ENCODE measurements at places on chromosomes 7 and 10.

- peak; percentile 1 for DNase-seq
These were observed 64.8 kb upstream of the IGFBP3 start for GRCh38 chr7:45985902-45986301.

DNA sequence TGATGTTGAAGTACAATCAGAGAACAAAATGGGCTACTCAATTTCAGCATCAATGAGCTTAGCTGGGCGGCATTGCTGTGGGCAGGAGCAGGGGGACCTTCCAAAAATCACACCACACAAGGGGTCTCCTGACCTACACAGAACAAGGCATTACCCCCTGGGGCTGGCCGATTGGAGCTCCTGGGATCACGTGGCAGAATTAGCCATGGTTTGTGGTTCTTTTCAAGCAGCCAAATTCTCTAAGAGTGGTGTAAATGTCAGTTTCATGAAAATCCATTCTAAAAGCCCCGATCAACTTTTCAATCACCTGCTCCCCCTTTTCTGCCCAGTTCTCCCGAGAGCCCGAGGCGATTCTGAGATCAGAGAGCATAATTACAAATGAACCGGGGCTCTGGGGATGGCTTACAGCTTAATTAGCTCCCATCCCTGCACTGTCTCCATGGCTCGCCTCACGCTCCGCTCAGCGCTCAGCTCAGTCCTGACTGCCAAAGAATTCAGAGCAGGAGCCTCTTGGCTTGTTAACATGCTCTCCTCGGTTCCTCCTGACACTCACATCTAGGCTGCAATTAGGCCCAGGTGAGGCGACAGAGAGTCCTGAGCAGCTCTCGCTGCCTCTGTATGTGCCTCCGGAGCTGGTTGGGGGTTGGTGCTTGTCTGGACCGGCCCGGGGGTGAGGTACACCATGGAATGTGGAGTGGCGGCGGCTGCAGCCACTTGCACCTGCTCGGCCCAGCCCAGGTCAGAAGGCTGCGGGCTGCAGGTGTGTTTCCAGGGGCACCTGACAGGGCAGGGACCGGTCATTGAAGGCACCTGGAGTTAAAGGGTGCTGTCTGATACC, 111.8 kb downstream of the WDR11 start:
- DNase-seq = no peak

DNA sequence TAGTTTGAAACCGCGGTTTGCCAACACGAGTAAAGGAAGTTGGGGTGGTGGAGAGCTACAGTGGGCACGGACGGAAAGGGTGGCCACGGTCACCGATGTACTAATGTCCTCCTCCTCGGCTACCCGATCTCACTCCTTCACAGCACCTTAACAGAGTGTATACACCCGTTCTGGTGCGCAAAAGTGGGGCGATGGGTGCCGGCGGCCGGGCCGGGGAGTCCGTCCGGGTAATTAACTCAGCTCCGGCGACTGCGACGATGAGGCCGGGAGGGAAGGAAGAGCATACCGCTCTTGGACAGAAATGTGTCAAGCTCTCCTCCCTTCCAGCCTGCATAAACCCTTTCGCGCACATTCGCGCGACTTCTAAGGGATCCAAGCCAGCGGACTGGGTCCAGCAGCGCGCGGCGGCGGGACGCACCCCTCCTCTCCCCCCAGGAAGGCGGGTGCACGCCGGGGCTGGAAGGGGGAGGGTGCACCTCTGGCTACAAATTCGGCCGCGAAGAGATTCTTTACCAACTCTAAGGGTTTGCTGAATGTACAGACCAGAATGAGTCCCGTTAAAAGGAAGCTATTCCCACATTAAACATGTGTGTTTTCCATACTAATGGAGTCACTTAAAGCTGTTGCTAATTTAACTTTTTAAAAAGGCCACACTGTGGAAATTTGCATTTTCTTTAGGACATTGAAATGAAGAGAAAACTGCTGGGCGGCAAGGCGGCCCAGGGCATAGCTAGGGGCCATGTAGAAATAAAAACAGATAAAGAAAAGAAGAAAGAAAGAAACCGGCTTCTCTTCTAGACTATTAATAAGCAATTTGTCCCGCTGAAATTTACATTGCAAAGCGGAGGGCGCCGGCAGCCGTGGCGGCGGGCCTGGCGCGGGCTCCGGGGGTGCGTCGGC, 6.6 kb upstream of the EBF3 start:
- DNase-seq = no peak

GRCh38 chr7:137572056-137572784, 228.7 kb upstream of the PTN start:
- no peak for DNase-seq

GRCh38 chr10:92490387-92490786, 83.5 kb downstream of the IDE start:
- DNase-seq = no peak

- peak; percentile 48 for DNase-seq
These were observed 9.3 kb upstream of the IL2RA start for GRCh38 chr10:6071181-6072175.

- DNase-seq = no peak
These were observed 504.2 kb upstream of the MBL2 start for GRCh38 chr10:53276797-53277196.

GRCh38 chr10:72171175-72171630, 44.6 kb upstream of the ANAPC16 start:
- DNase-seq = peak; percentile 45

DNA sequence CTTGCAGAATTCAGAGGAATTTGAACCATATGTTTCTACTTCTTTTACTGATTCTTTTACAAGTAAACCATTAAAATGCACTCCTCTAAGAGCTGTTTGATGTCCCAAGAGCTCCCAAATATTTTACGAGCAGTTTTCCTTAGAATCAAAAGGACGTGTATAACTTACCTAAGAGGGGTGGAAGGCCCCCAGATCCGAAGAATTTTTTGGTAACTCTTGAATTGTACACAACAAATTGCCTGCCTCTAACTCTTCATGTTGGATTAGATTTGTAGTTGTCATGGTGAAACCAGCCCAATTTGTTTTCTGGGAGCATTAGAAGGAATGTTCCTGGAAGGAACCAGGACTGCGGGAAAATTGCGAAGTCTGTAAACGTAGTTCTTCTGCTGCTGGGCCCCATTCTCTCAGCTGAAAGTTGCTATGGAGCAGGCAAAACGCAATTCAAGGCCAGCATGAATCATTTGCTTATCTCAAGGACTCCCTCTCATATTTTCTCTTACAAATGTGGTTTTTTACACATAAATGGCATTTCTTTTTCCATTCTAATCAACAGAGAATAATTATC, 124.8 kb upstream of the TMEM72 start:
- DNase-seq = no peak

DNA sequence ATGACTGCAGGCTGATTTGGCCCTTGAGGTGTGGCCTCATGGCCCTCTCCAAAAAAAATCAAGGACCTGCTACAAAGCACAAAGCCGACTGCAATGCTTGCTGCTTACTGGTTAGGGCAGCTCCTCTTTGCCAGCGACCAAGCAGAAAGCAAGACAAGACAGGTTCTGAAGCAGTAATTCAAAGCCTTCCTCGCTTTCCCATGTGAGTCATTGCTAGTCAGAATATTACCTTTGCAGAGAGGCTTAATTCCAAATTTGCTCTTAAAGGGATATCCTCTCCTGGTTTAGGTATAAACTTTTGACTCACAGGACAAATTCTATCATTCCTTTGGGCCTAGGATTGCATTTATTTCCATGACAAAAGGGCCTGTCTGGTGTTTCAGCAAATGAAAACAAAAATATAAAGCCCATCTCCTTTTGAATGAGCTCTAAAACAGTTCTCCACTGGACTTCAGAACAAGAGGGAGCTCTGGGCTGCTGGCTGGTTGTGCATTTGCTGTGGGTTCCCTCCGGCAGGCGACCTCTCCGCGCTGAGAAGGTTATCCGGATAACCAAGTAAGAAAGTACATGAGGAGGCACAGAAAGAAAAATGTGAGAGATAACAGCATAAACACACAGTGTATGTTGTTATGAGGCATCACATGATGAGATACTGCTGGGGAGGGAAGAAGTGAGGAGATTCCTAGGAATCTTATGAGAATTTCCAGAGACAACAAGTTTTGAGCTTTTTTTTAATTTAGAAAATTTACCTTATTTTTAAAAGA, 90.8 kb downstream of the EGFR start:
- no peak for DNase-seq

DNA sequence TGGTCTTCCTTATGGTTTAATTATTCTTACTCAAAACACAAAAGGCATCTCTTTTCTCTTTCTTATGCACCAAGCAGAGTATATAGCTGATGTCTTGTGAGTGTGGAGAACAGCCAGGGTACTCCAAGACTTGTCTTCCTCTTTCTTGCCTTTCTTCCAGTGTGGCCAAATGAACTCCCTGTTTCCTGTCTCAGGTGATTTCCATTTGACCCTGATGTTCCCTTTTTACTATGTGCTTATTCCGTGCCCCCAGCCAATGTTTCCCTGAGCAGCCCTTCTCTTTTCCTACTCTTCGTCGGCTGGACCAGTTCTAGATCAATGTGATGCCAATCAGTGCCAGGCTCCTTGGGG, 12.6 kb downstream of the OR9A4 start:
- DNase-seq = peak; percentile 59

DNA sequence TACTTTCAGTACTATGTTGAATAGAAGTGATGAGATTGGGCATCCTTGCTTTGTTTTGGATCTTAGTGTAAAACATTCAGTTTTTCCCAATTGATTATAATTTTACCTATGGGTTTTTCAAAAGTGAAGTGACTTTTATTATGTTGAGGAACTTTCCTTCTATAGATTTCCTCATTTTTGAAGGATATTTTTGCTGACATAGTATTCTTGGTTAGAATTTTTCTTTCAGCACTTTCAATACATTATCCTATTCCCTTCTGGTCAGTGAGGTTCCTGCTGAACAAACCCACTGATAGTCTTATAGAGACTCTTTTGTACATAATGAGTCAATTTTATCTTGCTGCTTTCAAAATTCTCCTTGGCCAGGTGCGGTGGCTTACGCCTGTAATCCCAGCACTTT, 297.2 kb downstream of the SUGCT start:
- DNase-seq = no peak

DNA sequence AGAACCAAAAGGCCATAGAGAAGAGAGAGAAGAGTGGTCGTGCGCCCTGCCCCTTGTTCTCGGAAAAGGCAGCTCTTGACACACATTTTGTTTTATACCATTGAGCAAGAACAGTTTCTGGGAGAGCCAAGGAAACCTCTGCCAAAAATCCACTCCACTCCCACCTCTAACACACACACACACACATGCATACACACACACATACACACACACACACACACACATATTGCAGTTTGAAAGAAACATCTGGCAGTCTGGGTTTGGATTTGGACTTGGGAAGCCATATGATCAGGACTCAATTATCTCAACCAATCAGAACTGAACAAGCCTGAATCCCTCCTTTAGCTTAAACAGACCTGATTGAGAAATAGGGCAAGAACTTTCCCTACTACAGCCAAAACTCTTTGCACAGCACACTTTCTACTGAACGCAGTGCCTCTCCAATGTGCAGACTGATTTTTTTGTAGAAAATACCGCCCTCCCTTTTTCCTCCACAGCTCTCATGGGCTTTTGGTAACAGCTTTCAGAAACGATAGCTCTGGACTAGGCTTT, 484.0 kb upstream of the ZWINT start:
- no peak for DNase-seq

- DNase-seq = no peak
These were observed 67.7 kb downstream of the COL13A1 start for GRCh38 chr10:69869291-69869961.

GRCh38 chr10:30227481-30227880, 121.6 kb downstream of the MTPAP start:
- DNase-seq = no peak

DNA sequence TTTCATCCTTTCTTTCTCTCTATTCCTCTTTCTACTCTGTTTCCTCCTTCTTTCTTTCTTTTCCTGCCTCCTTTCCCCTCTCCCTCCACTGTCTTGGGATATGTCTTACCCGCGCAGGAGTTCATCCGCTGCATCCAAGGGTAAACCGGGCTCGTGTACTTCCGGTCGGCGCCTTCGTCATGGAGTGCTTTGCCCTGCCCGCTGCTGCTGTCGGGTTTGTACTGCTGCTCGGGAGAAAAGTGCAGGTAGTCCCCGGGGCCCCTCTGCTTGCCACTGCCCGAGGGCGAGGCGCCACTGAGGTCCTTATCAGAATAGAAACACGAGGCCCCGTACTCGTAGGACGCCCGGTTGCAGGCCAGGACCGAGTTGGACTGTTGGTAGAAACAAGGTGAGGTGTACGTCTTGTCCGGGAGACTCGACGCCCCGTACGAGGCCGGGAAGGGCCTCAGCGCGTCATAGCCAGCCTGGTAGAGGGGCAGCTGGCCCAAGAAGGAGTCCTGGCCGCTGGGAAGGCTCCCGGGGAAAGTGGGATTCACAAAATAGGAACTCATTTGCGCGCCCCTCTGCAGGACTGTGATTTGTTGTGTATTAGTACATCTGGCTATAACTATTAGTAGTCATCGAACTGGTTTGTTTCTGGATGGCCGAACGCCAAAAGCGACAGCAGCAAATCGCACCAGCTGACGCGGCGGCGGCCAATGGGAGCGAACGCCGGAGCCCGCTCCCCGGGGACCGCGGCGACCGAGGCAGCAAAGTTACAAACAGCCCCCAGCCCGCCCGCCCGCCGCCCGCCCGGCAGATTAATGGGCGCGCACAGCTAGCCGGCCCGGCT, at the start of gene HOXA6:
Gene HOXA6 (minus strand): TSS at position 576 of the 832 bp plus-strand sequence. CDS start 25 bp downstream, at position 551.
- DNase-seq = no peak

DNA sequence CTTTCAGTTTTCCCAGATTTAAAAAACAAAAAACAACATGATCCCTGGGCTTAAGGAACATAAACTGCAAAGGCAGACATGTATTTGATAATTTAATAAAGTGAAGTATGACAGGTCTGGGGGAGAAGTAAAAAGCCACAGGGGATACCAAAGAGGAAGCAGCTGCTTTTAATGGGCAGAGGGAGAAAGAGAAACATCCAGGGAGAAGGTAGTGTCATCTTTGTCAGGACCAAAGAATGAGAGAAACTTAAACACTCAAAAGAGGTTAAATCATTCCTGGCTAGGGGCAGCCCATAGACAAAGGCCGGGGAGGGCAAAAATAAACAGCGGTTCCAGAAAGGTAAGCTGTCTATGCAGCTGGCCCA, 94.5 kb downstream of the GRB10 start:
- peak; percentile 42 for DNase-seq

DNA sequence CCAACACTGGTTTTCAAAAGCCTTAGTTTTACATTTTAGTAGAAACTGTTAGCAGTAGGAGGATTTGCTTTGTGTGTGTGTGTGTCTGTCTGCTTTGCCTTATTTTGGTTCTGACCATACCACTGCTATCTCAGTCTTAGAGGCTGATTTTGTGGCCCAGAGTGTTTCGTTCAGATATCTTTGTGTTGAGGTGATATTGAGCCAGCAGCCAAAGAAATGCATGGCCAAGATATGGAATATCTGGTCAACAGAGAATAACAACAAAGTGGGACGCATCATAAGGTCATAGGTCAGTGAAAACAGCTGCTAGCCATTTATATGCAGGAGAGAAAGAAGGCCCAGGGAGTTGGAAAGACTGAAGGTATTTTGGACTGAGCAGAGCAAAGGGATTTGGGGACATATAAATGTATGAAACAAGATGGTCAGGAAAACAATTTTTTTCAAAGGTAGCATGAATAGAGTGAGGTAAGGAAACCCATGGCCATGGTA, 47.7 kb downstream of the KIAA1217 start:
- DNase-seq = no peak

- DNase-seq = no peak
These were observed 220.9 kb upstream of the MKLN1 start for GRCh38 chr7:131106681-131107336.

GRCh38 chr10:131993275-131993674, 11.6 kb upstream of the BNIP3 start:
- DNase-seq = no peak

GRCh38 chr7:148211740-148212151, 378.8 kb upstream of the C7orf33 start:
- DNase-seq = no peak
